ENCODE measurements at places on chromosomes 3 and 15.
A peak's percentile ranks its signal among the peaks of the same experiment; 100 is the strongest.

DNA sequence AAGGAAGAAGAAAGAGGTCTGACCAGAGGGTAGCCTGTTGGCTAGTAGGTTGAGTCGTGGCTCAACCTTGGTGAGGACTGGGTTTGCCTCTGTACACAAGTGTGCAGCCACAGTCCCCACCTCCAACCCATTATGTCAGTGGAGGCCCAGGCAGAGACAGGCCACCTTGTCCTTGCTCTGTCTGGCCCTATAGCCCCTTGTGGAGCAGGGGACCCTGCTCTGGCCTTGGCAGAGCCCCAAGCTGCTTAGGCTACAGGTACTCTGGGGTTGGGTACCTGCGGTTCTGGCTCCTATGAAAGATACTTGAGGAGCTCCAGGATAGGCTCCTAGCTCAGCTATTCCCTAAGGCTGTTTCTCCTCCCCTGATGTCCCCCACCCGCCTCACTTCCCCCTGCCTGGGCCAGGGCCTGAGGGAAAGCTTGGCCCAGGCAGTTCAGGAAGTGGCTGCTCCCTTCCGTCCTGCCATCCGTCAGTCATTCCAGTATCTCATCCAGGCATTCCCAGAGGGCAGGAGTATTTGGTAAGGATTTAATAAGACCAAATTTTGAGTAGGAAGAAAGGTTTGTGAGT, 44.0 kb downstream of the FGD5 start:
- no peak for DNase-seq

- DNase-seq: peak; percentile 32
Measured at GRCh38 chr3:105459566-105460290, 93.0 kb downstream of the ALCAM start.

DNA sequence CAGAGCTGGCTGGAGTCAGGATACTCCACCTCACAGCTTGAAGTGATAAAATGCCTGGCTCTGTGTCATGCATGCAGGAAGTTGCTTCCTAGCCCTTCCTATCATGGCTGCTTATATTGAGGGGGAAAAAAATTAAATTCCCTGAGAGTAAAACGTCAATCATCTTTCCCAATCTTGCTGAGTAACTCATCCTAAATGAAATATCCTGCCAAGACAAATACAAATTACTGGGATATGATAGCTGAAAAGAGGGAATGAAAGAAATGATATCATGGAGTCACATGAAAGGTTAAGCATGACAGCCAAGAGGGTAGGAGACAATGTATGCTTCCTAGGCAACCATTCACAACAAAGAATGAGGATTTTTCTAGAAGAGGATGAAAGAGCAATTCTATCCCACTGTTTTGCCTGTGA, 110.6 kb downstream of the ABI3BP start:
- DNase-seq: peak; percentile 74

- DNase-seq: peak; percentile 86
Measured at GRCh38 chr3:45123030-45123429, 23.1 kb downstream of the CDCP1 start.

- peak; percentile 34 for DNase-seq
Measured at GRCh38 chr3:141644931-141645330, 93.2 kb upstream of the RNF7 start.

GRCh38 chr3:47664519-47664918, 85.9 kb upstream of the CSPG5 start:
- DNase-seq: peak; percentile 22

- DNase-seq: no peak
Measured at GRCh38 chr3:143924522-143925285, 46.9 kb upstream of the DIPK2A start.

GRCh38 chr3:177932346-177932745, 603.9 kb upstream of the KCNMB2 start:
- DNase-seq: no peak

DNA sequence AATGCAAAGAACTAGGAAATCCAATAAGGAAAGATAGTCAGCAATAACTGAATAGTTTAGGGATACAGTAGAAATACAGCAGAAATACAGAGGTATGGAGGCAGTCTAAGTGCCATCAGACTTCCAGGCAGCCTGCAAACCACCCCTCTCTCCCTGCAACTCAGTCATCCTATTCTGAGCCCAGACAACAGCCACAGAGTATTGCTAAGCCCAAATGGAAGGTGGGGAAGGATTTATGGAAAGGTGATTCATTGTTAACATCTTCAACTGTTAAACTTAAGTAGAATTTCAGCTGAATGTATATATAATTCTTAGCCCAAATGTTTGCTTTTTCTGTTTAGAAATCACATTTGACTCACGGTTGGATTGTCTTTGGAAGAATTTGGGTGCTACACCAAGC, 300.4 kb downstream of the RBMS3 start:
- DNase-seq: peak; percentile 59

GRCh38 chr3:171307046-171307585, 153.1 kb downstream of the TNIK start:
- DNase-seq: peak; percentile 29

- DNase-seq: no peak
Measured at GRCh38 chr3:73094951-73095350, 33.5 kb downstream of the EBLN2 start.

- no peak for DNase-seq
Measured at GRCh38 chr3:190996181-190996775, 133.8 kb upstream of the GMNC start.

GRCh38 chr3:129592381-129593131, 13.9 kb downstream of the PLXND1 start:
- peak; percentile 51 for DNase-seq

DNA sequence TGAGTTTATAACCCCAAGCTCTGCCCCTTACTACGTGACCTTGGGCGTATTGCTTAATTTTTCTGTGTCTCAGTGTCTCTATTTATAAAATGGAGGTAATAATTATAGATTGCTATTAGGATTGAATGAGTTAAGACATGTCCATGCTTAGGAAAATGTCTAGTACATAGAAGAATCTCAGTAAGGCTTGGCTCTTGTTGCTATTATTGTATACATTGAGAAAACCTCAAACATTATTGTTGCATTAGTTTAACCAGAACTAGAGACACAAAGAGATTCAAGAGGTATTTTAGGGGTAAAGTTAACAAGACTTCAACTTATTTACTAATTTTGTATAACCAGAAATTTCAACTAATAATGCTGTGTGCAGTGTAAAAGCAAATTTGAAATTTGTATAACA, 66.7 kb downstream of the MEF2A start:
- DNase-seq: no peak

GRCh38 chr3:64397573-64397972, 172.3 kb upstream of the PRICKLE2 start:
- DNase-seq: no peak

DNA sequence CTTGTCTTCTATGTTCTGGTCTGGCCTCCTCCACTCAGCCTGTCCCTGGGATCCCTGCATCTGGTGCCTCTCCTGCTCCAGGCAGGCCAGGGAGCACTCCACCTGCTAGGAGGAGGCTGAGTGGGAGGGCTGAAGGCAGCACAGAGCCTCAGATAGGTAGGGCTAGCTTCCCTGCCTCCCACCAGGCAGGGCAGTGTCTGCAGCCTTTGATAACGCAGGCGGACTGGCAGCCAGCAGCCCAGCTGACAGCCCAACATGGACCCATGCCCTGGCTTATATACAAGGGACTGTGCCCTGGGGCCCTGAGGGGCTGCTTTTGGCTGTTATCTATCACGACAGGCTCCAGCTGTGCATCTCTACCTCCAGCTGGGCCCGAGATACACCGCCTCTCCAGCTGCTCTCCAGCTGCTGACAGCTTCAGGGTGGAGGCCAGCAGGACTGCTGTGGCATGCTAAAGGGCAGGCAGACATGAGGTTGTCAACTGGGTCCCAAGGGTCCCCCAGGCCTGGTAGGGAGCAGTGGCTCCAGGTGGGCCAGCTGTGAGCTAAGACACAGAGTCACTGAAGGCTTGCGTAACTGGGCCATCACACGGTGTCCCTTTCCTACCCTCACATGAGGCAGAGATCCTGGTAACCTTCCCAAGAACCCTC, 5.2 kb upstream of the CLK3 start:
- DNase-seq: no peak

DNA sequence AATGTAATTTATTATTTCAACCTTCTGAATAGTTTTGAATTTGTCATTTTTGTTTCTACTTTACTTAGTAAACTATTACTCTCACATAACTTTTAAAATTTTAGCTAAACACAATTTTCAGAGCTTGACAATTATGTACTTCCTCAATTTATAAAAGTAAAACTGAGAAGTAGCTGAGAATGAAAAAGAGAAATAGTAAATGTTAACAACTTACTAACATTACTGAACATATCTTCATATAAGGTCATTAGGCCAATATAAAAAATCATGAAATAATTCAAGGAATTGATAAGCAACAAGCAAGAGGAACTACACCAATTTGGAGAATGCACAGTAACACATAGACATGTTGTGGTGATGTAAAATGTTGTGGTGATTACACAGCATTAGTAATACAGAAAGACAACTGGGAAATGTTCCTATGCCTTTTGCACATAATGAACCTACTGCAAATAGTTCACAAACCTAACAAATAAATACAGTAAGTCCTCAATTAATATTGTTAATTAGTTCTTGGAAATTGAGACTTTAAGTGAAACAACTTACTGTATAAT, 137.9 kb downstream of the CBLB start:
- no peak for DNase-seq

DNA sequence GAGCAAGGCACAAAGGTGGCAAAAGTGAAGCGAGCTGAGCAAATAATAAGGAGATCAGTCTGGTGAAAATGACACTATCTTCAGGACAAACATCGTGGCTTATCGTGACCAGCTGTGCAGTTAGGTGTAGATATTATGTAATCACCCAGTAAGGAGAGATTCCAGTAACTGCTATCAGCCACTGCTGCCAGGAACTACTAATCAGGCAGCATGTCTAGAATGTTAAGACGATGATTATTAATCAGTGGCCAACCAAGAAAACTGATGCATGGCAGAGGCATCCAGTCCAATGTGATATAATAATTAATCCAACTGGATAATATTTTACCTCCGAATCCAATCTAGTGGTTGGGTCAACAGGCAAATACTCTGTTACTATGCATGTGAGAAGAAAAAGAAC, 252.7 kb upstream of the ZPLD1 start:
- peak; percentile 79 for DNase-seq

- DNase-seq: peak; percentile 92
Measured at GRCh38 chr15:50765195-50765967, at the start of gene SPPL2A. TSS of gene SPPL2A (minus strand) at chr15:50765706. CDS start at chr15:50765533, 173 bp downstream.

- DNase-seq: no peak
Measured at GRCh38 chr3:80889535-80889934, 871.9 kb downstream of the GBE1 start.

DNA sequence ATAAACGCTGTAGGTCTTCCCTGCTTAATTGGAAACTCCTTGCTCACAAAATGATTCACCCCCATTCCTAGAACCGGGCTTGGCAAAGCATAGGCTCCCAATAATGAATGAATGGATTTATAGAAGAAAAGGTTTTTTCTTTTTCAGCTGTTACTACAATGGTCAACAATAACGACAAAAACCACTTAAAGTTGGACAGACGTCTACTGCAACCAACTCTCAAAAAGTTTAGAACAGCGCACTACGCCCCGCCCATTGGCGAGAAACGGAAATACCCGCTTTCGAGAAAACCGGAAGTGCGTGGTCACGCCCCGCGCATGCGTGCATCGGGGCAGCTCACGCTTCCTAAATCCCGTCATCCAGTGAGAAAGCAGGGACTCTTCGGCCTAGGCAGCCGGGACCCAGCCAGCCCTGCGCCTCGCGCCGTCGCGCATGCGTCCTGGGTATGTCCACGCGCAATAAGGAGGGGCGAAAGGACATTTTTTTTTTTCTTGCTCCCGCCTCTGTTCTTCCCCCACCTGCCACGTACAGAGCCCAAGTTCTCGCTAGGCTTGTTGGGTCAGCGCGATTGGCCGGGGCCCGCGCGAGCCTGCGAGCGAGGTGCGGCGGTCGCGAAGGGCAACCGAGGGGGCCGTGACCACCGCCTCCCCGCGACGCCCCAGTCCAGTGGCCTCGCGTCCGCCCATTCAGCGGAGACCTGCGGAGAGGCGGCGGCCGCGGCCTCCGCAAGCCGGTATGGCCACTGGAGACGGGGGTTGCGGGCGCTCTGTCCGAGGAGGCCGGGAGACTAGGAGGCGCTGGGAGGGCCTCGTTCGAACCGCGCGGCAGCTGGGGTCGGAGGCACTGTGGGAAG, at the start of gene TFG:
Gene TFG, plus strand, starts transcription at position 506 of the 853 bp plus-strand sequence. CDS start 4,192 bp downstream, outside the sequence.
- DNase-seq: peak; percentile 99
